Renal pelvis (tissue), 12 donors: ENCODE measurements at places on chromosomes 1 and 21.

DNA sequence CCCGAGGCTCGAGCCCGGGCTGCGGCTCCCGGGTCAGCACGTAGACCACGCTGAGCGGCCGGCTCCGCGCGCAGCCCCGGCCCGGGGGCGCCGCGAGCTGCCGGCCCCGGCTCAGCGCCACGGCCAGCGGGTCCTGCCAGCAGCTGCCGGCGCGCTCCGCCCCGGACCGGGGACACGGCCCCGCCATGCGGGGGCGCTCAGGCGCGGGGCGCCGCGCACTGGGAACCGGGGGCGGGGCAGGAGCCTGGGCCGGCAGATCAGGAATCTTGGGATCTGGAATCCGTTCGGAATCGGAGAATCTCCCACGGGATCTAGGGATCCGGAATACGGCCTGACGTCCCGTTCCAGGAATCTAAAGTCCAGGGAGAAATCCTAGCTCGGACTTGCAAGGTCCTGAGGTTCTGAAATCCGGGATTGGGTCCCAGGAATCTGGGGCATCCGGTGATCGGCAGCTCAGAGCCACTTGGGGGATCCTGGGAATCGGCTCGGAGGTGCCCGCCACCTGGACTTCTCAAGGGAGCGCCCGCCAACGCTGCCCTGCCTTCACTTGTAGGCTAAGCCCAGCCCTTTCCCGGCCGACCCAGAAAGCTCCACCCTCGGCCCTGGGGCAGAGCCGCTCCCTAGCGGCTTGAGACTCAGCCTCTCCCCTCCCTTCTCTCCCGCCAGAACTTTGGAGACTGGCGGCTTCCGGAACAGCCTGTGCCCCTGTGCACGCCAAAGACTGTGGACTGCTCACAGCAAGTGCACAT, at the start of gene MAP3K6:
Gene MAP3K6, minus strand, starts transcription at position 551 of the 749 bp plus-strand sequence. Its CDS starts 364 bp downstream, at position 187.
- DNase-seq, result peak; percentile 77

DNA sequence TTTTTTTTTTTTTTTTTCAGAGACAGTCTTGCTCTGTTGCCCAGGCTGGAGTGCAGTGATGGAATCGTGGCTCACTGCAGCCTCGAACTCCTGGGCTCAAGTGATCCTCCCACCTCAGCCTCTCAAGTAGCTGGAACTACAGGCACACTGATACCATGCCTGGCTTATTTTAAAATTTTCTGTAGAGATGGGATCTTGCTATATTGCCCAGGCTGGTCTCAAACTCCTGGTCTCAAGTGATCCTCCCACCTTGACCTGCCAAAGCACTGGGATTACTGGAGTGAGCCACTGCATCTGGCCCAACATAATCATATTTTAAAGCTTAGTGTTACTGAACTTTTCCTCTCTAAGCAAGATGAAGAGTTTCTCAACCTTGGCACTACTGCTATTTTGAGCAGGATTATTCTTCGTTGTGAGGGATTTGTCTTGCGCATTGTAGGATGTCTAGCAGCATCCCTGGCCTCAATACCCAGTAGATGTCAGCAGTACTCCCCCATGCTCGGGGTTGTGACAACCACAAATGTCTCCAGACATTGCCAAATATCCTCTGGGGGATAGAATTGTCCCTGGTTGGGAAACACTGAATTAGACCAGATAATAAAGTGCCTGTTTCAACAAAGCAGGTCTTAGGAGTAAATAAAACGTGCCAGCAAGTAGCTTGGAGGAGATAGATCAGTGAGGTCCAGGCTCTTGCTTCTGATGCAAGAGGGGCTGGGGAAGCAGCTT, 15.1 kb upstream of the THRAP3 start:
- DNase-seq, result no peak

DNA sequence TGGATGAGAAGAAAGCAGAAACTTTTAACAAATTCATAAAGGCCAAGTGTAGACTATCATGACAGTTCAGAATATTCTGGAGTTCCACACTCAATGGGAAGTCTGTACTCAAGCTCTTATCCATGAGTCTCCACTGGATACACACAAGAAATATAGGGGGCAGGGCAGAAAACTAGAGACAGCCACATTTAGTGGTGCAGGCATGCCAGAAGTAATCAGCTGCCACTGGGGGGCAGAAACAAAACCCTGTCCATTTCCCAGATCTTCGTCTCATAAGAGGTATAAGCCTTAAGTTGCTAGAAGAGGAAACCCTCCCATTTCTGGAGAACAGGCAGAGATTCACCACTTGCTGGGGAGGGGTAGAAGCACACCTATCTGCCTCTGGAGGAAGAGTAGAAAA, 166.8 kb upstream of the GALNT2 start:
- DNase-seq, result no peak

GRCh38 chr1:207519505-207520399, 23.8 kb downstream of the CR1 start:
- no peak for DNase-seq

DNA sequence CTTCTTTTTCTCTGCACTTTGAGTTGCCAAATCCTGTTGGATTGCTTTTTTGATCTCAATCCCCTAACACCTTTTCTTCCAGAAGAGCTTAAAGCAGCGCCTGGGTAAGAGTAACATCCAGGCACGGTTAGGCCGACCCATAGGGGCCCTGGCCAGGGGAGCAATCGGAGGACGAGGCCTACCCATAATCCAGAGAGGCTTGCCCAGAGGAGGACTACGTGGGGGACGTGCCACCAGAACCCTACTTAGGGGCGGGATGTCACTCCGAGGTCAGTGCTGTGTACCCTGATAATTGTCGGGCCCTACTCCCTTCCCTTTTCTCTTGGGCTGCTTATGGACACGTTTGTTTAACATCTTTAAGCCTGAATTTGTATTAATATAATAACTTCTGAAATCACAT, 8.3 kb downstream of the CHTOP start:
- DNase-seq, result no peak

DNA sequence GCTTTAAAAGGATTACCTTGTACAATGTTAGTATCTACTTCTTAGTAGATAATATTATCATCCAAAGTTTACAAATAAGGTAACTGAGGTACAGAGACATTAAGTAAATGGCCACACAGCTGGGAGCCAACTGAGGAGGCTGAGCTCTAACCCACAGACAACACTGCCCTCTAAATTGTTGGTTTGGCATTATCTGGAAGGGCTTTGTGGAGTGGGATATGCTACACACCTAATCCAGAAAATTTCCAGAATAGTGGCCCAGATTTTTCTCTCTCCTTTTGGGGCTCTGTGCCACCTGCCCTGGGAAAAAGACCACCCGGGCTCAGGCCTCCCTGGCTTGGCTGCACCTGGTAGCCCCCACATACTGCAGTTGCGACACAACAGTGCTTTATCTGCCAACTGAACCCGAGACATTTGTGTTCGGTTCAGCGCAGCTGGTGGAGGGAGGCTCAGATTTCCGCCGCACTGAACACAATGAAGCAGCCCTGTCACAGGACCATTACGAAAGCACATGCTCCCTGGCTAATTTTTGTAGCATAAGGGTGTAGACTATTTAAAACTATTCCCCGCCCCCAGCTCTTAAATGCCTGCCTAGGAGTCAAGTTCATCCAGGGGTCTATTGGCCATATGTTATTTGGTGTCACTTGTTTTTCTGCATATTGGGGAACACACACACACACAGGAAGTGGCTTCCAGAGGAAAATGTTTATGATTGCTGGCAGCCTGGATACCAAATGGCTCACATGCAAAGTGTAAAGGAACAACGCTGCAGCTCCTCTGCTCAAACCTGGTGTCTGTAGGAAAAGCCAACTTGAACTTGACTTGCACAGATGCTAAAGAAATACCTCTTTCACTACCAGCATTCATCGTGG, 92.3 kb upstream of the ESRRG start:
- peak; percentile 82 for DNase-seq

- no peak for DNase-seq
Measured at GRCh38 chr1:237180256-237180655, 138.3 kb downstream of the RYR2 start.

DNA sequence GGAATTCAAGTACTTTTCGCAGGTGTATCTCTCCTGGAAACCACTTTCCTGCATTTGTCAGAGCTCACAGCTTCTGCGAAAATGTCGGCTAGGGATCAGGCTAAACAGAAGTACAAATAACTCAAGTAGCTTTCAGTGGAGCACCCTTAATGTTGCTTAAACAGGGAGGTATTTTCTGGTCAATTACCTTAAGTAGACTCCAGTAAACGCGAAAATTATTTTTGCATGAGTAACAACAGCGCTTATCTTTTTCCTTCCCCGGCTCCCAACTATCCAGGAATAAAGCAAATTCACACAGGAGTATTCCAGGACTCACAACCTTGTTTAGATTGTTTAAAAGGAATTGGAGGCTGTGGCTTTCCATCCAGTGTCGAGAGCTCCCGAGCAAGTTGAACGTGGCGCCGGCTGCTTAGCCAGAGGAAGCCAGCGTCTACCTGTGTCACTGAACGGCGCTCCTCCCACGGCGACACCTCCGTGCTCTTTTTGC, 7.3 kb upstream of the SIM2 start:
- DNase-seq, result no peak
